ENCODE measurements at places on chromosomes 1 and 21. TPM values are rescaled to one million over a fixed set of nuclear protein-coding genes. Genes with fewer than 3 reads are reported as not detected.

DNA sequence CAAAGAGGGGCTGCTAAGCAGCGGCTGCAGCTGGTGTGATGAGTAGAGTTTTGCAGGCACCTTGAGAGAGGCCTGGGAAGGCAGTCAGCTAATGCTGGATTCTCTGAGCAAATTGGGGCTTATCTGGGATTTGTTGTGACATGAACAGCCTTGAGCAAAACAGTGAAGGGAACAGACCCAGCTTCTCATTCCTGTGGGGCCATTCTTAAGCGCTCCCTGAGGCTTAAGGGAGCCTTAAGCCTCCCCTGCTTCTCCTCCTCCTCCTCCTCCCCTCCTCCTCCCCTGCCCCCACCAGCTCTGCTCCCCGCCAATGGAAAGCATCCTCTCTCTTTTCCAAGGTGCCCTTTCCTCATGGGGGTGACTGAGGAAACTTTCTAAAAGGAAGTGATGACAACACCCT lies 21.3 kb downstream of the HMGCS2 start:
- peaks cover 22% of the 10 kb centered on the region for H3K36me3 ChIP-seq
- DNase-seq, result no peak
- no peak overlapping the region for H3K4me3 ChIP-seq
- H3K27me3 ChIP-seq, result no peaks in the 10 kb centered on the region
- no peak overlapping the region for H3K27ac ChIP-seq
- H3K4me1 ChIP-seq, result peaks cover 10% of the 10 kb centered on the region

DNA sequence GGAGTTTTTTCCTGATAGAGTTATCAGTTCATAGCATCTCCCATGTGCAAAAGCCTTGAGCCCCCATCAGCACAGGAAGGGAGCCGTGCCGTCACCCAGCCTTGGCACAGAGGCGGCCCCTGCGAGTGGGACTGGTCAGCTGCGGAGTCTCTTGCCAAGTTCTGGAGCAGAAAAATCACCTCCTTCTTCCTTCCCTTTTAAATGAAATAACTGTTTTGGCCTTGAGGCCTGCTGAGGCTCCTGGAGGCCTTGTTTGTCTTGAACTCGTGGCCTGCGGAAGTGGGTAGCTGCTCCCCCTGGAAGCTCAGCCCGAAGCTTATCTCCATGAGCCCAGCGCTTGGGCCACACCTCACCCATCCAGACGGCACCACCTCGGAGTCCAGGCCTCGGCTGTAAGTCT lies 145.7 kb upstream of the TMEM51 start:
- no peaks in the 10 kb centered on the region for H3K27me3 ChIP-seq
- no peak overlapping the region for H3K27ac ChIP-seq
- DNase-seq, result no peak
- H3K4me3 ChIP-seq, result no peak overlapping the region

DNA sequence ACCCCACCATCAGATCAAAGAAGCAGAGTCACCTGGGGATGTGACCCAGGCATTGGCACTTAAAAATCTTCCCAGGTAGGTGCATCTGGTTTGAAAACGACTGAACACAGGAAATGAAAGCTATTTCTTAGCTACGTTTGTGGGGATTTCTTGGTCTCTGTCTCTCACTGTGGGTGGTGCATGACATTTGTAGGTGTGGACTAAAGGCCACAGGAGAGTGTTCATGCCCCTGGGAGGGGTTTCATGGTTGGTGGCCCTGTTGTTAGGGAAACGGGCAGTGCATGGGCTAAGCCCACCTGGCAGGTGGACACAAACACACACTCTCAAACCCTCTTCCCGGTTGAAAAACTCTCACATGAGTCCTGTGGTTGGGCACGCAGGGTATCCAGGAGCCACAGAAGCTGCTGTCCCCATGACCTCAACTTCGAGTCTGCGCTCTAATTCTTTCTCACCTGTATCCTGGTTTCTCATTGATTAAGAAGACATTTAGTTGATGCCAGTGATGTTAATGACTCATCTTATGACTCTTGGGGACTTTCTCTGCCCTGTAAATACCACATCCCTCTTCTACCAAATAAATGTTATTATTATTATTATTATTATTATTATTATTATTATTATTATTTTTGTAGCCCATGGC lies 119.4 kb downstream of the MRPS6 start:
- no peak overlapping the region for H3K4me3 ChIP-seq
- no peaks in the 10 kb centered on the region for H3K36me3 ChIP-seq
- no peak overlapping the region for H3K27ac ChIP-seq
- no peaks in the 10 kb centered on the region for H3K4me1 ChIP-seq
- DNase-seq, result no peak

The RAB3B gene
- 0.49 TPM for total RNA-seq
